ENCODE measurements at places on chromosomes 6 and 20.

- DNase-seq: no peak
Observed at GRCh38 chr6:44442236-44442635, 54.7 kb downstream of the CDC5L start.

GRCh38 chr20:40008177-40008576 lies 680.9 kb downstream of the MAFB start:
- no peak for DNase-seq

- no peak for DNase-seq
Observed at GRCh38 chr20:62685781-62686555, 22.7 kb upstream of the NTSR1 start.

DNA sequence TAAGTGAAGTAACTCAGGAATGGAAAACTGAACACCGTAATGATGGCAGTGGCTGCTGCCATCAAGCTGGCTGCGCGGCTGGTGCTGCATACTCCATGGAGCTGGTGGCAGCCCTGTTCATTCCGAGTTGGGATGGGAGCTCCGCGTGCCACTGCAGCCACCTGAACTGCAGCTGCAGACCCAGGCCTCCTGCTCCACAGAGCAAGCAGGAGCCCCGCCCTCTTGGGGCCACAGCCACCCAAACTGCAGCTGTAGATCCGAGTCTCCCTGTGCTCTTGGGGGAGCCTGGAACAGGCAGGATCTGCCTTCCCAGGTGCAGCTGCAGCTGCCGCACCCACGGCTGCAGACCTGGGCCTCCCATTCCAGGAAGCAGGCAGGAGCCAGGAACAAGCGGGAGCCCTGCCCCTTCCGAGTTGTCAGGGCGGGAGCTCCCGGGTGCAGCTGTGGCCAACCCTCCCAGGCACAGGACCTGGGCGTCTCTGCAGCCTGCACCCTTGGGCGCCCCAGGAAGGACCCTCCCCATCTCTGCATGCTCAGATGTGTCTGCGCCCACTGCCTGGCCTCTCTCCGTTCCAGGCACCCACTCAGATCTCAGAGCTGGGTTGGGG lies 120.2 kb downstream of the GMPR start:
- DNase-seq: no peak

DNA sequence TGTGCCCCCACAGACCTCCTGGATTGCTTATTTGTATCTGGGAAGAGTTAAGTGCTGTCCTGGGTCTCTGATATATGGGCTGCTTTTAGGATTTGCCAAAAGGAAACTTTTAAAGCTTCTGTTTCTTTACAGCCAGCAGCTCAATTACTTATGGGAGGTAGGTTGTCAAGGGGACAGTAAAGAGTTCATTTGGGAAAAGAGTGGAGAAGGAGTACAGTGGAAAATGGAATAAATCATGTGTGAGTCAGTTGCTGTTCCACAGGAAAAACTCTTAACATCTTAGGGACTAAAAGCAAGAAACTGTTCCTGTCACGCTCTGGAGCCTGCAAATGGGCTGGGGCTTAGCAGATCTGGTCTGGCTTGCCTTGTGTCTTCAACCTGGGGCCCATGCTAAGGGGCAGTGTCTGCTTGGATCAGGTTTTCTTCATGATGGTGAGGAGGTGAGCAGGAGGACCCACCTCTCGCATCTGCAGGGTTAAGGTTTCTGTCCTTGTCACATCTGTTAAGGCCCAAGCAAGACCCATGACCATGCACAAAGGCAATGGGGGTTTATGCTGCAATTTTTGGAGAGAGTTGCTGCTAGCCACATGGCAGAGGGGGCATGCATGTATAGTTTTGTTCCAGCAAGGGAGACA lies 8.7 kb upstream of the CST1 start:
- no peak for DNase-seq

GRCh38 chr6:138129190-138129589 lies 22.0 kb upstream of the PERP start:
- DNase-seq: no peak

DNA sequence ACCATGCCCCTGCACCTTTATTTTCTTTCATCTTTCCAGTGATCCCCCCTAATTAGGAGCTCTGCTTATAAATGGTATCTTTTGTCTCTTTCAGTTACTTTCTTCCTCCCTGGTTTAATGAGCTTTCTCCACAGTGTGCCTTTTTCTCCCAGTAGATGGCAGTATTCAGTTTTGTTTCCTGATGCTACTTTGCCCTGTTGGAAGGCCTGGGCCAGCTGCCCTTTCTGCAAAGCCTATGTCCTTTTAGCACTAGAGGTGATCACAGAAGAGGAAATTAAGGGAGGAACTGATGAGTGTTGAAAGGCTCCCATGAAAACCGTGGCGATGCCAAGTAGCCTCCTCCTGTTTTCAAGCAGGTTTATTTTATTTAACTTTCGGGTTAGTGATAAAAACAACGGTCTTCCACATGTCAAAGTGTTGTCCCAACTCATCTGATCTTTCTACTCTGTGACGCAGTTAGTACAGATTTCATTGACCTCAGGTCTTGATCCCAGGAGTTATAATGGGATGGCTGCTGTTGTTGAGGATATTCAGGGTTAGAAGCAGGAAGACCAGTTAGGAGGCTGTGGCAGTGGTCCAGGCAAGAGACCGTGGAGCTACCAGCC lies 184.2 kb upstream of the BMP2 start:
- no peak for DNase-seq

- no peak for DNase-seq
Observed at GRCh38 chr6:157741321-157741947, 81.6 kb upstream of the SNX9 start.

DNA sequence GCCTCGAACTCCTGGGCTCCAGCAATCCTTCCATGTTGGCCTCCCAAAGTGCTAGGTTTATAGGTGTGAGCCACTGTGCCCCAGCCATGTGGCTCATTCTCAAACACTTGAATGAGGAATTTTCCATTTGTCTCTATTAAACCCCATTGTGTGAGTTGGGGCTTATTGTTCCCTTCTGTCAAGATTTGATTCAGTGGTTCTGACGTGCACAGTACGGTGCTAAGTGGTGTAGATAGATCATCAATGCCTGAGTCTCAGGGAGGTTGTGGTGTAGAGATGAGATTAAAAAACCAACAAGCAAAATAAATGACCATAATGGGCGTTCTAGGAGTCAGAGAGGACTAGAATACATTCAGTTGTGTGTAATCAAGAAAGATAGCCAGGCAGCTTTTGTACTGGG lies 335.6 kb downstream of the PRL start:
- no peak for DNase-seq

DNA sequence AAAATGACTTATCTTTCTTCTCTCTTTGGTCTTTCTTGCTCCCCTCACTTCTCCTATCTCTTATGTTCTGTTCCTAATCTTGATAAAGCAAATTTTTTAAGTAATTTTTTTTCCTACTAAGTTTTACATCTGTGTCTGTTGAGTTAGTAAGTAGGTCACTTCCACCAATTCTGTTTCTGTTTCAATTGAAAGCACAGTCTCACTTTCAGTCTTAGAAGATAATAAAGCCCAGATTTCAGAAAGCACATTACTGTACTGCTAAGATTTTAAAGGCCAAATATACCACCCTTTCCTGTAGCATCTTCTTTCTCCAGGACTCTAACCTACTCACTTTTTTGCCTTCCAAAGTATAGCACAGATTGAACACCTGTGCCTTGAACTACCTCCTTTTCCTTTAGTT lies 866.1 kb upstream of the ADGRB3 start:
- DNase-seq: no peak

- no peak for DNase-seq
Observed at GRCh38 chr6:134511984-134512683, 194.2 kb upstream of the SGK1 start.

DNA sequence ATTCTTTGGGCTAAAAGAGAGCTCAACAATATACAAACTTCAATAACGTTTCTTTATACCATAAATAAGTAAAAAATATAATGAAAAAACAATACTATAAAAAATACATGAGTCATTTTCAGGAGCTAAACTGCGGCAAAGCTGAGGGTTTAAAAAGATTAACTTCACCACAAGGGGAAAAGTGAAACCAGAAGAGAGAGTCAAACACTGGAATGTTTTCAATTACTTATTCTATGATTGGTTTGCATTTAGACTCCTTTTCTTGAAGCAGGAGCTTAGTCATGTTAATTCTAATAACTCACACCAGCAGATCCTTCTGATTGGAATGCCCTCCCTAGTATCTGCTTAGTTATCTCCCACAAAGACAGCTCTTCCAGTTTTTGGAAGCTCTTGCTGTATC lies 627.3 kb downstream of the UTRN start:
- no peak for DNase-seq

DNA sequence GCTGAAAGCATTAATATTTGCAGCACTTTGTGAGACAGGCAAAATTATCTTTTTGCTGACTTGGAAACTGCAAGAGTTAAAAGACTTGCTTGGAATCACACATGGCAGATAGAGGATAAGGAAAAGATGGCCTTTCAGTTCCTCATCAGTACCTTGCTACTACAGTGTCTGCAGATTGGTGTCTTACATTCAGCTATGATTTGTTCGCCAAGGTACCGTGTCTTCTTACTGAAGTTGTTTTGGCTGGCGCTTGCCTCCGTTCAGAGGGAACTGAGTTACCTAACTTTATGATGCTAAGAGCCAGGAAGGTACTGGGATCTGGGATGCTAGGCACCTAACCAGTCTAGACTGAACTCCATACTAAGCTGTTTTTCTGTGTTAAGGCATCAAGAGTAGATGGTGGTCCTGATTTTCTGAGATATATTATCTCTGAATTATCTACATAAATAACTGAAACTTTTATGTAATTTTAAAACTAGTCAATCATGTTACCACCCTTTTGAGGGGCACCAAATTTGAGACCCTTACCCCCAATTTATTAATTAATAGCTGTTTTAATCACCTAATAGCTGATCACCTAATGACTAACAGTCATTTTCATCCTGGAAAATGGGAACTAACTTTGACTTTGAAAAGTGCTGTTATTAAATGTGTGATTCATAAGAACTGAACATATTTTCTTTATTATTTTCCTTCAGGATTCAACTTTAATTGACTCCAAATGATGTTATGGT lies 2.5 kb downstream of the WTAP start:
- DNase-seq: no peak

DNA sequence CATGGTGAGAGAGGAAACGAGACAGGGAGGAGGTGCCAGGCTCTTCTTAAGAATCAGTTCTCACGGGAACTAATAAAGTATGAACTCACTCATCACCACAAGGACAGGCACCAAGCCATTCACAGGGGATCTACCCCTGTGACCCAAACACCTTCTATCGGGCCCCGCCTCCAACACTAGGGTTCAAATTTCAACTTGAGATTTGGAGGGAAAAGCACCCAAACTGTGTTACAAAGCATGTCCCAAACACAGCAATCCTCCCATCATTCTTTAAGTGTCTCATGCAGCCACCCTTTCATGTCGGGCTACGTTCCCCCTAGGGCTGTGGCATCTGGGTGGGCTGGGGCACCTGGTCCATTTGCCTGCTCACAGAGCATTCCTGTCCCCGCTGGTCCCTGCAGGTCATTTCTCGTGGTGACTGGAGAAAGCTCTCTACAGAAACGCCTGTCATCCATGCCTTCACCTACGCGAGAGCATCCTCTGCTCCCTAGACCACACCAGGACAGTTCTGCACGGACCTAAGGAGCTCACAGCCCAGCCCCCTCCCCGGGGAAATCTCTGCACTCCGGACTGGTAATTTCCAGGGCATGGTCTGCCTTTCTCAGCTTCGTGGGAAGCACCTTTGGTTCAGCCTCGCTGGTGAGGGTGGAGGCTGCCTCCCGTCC lies 79.6 kb downstream of the TTLL2 start:
- DNase-seq: no peak

DNA sequence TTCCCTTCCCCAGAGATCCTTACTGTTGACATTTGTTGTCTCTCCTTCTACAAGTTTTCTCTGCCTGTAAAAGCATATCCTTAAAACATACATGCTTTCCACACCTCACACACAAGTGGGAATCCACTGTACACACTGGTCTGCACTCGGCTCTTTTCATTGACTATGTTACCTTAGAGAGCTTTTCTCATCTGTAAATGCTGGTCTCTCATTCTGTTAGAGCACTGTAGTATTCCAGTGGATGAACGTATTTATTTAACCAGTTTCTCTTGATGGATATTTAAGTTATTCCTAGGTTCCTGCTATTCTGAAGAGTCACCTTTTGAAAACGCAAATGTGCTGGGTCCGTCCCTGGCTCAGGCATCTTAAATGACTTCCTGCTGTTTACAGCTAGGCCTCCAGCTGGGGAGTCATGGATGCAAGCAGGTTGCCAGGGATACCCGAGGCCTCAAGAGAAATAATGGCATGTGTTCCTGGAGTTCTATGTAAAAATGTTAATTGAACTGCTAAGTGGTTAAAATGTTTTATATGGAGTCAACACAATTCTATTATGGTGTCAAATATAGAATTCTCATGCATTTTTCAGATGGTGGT lies 61.1 kb upstream of the TGM3 start:
- DNase-seq: no peak

GRCh38 chr6:8686077-8686476 lies 250.7 kb upstream of the SLC35B3 start:
- DNase-seq: no peak

DNA sequence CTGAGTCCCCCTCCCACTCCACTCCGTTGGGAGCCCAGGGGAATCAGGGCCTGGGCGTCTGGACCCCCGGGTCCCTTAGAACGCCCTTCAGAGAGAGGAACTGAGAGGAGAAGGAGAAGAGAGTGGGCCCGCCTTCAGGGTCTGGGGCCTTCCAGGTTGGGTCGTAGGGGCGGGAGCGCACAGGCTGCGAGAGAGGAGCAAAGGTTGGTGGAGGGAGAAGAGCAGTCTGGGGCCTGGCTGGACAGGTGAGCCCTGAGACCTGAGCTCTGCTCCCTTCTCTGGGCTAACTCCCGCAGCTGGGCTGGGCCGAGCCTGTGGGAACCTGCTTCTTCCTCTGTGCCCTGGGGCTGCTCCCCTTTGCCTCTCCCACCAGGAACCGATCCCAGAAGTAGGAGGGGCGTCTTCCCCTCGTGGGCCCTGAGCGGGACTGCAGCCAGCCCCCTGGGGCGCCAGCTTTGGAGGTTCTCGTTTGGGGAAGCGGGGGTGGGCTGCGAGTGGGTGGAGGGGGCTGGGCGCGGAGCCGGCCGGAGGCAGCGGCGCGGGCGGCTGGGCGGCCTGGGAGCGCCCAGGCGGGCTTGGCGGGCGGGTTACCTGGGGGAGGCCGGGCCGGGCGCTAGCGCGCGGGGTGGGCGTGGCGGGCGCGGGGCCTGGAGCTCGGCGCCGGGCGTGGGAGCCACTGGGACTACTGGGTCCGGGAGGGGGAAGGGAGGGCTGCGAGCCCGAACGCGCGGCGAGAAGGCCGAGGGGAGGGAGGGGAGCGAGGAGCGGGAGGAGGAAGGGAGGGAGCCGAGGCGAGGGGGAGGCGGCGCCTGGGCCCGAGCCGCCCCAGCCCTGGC lies at the start of gene DDR1:
Gene DDR1, plus strand, starts transcription at position 835 of the 836 bp plus-strand sequence. CDS start 4,211 bp downstream, outside the sequence.
- no peak for DNase-seq

DNA sequence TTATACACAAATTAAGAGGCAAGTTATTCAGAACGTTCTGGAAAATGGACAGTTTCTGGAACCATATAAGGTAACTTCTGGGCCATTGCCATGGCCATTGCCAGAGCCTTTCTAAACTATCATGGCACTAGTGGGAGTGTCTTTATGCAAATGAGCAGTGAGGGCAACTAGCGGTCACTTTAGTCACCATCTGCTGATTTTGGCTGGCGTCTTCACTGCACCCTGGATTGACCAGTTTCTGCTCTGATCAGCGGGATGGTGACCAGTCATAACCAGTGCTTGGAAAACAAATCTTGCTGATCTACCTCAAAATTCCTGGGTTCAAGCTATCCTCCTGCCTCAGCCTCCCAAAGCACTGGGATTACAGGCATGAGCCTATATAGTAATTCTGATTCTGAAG lies 7.3 kb upstream of the SNTA1 start:
- no peak for DNase-seq

- DNase-seq: no peak
Observed at GRCh38 chr6:37589941-37590340, 90.2 kb upstream of the CCDC167 start.

GRCh38 chr6:27275025-27275956 lies 27.8 kb downstream of the PRSS16 start:
- DNase-seq: no peak
